ENCODE measurements at places on chromosomes 12 and 14.

- DNase-seq, result no peak
Observed at GRCh38 chr14:38205119-38205813, 2.4 kb upstream of the SSTR1 start.

GRCh38 chr14:53871951-53872350 is 84.7 kb downstream of the BMP4 start:
- DNase-seq, result no peak

- DNase-seq, result no peak
Observed at GRCh38 chr12:92074889-92075288, 70.8 kb downstream of the BTG1 start.

DNA sequence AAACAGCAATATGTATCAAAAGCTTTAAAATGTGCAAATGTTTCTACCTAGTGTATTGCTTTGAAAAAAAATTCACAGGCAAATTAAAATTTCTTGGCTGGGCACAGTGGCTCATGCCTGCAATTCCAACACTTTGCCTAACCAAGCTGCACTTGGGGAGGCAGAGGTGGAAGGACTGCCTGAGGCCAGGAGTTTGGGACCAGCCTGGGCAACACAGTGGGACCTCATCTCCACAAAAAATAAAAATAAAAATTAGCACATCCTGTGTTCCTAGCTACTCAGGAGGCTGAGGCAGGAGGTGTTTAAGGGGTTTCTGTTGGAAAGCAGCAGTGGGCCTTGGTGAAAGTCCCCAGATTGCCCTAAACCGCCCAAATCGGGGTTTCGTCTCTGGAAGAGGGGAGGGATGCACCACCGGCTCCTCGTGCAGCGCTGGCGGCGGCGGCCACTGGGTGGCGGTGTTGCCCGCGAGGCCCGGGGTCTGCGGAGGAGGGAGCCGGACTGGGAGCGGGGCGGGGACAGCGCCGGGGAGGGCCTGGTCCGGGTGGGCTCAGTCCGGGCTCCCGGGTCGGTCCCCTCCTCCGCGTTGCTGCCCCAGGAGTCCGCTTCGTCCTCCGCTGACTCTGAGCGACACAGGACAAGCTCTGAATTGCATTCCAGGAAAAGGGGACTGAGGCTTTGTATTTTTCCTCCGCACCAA is 265.6 kb downstream of the AACS start:
- no peak for DNase-seq

DNA sequence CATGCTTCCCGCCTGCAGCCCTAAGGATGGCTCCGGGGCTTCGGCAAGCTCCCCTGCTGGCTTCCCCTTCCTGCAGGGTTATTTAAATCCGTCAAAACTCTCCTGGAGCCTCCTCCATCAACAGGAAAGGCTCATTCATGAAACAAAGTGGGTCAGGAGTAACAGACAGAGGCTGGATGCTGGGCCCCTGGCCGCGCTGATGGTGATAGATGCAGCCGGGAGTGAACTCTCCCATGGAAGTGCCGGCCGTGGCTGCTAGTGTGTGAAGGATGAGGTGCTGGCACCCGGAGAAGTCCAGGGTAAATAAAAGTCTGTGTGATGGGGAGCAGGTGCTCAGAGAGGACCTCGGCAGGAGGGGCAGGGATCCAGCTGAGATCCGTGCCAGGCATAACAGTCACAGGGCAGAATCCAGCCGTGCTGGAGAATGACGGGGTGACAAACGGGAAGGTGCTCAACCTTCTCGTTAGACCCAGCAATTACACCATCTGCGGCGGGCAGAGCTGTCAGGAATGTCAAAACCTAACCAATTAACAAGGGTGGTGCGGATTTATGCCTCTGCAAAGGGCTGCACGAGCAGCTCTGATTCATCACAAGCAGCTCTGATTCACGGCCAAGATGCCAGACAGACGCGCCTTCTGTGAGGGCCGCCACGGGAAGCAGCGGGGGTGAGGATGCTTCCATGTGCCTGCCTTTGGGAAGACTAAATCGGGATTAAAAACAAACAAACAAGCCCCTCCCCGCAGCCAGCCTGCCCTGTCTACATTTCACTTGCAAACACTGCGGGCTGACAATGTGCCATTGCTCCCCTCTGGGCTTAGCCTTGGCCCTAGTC is 55.6 kb downstream of the SYNE3 start:
- DNase-seq, result peak; percentile 76

GRCh38 chr12:6266971-6267721 is 43.3 kb upstream of the PLEKHG6 start:
- no peak for DNase-seq

DNA sequence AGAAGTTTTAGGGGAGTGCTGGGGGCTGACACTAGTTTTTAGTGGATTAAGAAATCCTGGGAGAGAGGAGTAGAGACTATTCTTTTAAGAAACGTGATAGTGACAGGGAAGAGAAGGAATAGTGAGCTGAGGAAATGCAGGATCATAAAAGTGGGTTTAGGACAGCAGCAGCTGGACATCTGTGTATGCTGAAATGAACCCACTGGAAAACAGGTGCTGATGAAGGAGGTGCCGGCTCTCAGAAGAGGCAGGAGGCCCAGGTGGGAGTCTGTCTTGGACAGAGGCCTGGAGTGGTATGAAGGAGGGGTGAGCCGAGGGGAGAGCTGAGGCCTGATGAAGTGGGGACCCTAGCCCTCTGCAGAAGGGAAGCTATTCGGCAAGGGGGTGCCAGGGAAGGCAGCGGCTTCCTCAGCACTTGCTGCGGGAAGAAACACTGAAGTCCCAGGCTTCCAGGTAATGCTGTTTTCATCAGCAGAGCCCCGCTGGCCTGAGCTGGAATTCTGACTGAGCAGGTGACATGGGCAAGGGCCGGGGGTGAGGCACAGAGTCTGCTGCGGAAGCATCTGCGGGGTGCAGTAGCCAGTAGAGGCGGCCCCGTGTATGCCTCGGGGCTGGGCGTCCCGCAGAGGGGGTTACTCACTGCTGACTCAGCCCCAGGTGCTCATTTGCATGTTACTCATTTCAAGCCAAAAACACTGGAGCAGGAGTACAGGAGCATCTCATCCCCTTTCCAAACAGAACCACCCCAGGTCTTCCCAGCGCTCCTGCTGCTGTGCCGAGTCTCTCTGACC is 89.7 kb downstream of the TMCC3 start:
- DNase-seq, result no peak

- DNase-seq, result no peak
Observed at GRCh38 chr12:66398931-66399910, 96.9 kb downstream of the HELB start.

DNA sequence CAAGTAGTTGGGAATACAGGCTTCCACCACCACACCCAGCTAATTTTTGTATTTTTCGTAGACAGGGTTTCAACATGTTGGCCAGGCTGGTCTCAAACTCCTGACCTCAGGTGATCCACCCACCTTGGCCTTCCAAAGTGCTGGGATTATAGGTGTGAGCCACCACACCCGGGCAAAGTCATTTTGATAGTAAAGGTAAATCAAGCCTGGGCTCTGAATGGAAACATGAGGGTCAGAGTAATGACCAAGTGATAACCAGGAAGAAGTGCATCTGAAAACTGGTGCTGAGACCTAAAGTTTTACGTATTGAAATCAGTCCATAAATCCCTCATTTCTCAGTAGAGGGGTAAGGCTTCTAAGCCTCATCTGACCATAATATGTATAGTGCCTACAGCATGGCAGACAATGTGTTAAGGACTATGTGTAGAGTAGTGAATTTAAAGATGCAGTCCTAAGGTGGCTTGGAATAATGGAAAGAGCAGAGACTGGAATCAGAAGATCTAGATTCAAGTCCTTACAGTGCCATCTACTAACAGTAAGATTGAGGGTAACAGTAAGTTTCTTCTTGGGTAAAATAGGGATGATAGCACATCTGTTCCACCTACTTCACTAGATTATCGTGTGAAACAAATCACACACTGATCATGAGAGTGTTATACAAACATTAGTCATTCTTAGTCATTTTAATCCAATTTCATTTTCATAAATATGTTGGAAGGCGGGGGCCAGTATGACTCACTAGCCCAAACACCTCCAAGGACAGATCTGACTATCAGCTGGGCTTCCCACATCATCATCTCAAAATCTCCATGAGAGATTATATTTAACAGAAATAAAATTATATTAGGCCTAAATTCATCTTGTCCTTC is 11.2 kb downstream of the MAP4K5 start:
- DNase-seq, result peak; percentile 60

DNA sequence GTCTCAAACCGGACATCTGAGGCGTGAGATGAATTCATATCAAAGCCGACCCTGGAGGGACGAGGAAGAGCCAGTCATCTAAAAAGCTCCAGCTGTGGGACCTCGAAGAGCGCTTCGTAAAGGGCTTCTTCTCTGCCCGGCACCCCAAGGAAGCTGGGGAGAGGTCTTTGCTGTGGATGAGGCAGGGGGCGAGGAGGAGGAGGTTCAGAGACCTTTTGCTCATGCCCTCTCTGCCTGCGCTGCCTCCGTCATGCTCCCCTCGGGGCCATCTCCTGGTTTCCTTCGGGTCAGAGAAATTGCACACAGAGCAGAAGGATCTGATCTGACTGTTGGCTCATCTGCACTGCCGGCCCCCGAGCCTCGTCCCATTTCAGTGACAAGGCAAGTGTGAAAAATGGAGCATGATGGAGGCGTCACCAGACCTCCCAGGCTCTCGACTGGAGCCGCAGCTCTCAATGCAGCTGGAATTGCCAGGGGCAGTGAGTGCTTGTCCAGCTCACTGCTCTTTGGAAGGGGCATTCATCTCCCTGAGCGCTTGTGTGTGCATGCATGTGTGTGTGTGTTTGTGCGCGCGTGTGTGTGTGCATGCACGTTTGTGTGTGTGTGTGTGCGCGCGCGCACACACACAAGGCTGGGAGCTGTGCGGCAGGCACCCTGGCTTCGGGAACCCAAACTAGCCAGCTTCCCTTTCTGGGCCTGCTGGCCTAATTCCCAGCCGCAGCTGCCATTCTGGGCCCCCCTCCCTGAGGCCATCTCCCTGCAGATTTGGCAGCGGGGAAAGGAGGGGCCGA is 9.2 kb downstream of the CABP1 start:
- DNase-seq, result no peak

GRCh38 chr14:94162466-94162865 is 11.7 kb upstream of the PPP4R4 start:
- no peak for DNase-seq

DNA sequence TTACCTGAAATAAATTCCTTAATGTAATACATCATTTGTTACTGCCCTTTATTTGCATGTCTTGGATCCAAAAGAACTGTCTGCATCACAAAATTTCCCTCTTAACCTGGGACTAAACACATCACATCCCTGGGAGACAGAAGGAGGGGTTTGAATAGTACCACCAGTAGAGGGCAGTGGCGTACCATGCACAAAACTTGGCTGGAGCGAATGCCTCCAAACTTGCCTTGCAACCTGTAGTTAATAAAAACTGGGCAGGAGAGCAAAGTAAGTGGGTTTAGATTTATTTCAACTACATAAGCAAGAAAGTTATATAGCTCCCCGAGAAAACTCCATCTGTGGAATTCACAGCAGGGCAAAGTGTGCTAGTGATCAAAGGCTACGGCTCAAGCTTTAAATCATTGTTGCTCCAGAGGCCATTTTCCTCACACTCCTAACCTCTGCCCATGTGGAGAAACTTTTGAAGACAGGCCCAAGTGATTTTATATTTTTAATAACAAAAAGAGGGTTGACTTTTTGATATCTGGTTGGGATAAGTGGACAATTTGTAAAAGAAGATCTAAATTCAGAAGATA is 1176.7 kb upstream of the SEL1L start:
- peak; percentile 20 for DNase-seq

GRCh38 chr14:73295198-73295796 is 58.0 kb downstream of the PAPLN start:
- no peak for DNase-seq

GRCh38 chr12:62537551-62537950 is 70.9 kb downstream of the MON2 start:
- peak; percentile 24 for DNase-seq

- no peak for DNase-seq
Observed at GRCh38 chr14:105760691-105761344, 234.4 kb downstream of the TMEM121 start.

- no peak for DNase-seq
Observed at GRCh38 chr12:63085120-63085519, 65.9 kb downstream of the AVPR1A start.

GRCh38 chr14:106083082-106083481 is 556.7 kb downstream of the TMEM121 start:
- DNase-seq, result no peak

DNA sequence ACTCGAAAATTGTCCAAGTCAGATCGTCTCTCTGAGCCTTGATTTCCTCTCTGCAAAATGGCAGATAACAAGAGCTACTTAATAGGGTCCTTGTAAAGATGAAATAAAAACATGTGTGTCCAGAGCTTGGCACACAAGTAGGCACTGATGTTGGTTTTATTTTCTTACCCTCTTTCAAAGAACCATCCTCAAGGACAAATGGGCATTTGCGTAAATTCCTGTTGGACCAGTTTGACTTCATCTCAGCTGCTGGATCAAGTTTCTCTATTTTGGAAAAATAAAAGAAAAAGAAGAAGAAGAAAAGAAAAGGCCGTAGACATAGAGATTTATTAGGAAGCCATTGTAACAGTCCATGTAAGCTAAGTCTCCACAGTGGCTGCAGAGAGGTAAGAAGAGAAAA is 47.2 kb downstream of the MAP1LC3B2 start:
- no peak for DNase-seq

DNA sequence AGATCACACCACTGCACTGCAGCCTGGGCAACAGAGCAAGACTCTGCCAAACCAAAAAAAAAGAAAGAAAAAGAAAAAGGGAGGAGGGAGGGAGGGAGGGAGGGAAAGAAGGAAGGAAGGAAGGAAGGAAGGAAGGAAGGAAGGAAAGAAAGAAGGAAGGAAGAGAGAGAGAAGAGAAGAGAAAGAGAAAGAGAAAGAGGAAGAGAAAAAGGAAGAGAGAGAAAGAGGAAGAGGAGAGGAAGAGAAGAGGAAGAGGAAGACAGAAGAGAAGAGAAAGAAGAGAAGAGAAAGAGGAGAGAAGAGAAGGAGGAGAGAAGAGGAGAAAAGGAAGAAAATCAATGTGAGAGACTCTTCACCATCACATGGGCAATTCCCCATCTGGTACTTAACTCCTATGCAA is 57.6 kb upstream of the CRACR2A start:
- DNase-seq, result no peak

DNA sequence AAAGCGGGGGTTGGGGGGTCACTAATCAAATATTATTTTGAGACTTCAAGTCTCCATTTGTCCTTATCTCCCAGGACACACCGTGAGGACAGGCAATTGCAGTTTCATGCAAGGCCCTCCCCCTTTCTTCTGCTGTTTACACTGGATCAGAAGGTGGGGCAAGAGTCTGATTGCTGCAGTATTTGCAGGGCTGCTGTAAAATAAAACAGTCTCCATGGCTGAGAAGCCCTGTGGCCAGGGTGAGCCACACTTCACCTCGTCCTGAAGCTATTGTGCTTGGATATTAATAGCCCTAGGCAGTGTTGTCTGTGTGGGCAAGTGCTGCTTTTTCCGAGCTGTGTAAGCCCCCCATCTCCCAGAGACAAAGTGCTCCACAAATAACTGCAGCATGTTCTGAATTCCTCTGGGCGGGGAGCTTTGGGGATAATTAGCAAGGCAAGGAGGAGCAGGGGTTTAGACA is 187.4 kb upstream of the NTF3 start:
- no peak for DNase-seq

GRCh38 chr14:101103321-101103901 is 199.9 kb upstream of the RTL1 start:
- no peak for DNase-seq

Measured in GM04504 (cell line).